Stomach (tissue), 19 donors: ENCODE measurements at places on chromosomes 11 and 22. TPM values are rescaled to one million over a fixed set of nuclear protein-coding genes. Genes with fewer than 3 reads are reported as not detected.

SLC25A1 gene
- 41.3 TPM for total RNA-seq

- no peak overlapping the region for H3K27ac ChIP-seq
- no peaks in the 10 kb centered on the region for H3K36me3 ChIP-seq
- no peaks in the 10 kb centered on the region for H3K27me3 ChIP-seq
- no peak overlapping the region for H3K4me3 ChIP-seq
- no peaks in the 10 kb centered on the region for H3K4me1 ChIP-seq
Measured at GRCh38 chr22:34429314-34429713, 509.0 kb upstream of the LARGE1 start.

DNA sequence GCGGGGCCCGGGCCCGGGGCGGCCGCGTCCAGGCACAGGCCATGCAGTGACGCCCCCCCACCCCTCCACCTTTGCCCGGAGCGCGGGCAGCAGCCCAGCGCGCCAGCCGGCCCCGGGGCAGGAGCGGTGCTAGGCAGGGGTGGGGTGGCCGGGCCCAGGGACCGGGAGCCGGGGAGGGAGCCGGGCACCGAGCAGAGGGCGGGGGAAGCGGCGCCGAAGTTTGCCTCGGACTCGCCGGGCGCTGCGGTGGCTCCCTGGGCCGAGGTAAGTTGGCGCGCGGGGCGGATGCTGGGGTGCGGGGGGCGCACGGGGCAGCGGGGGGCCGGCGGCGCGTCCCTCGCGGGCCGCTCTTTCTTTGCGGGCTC lies 332 bp downstream of the TEAD1 start:
- H3K36me3 ChIP-seq: no peaks in the 10 kb centered on the region
- H3K27ac ChIP-seq: peak overlapping the region; percentile 96
- H3K4me1 ChIP-seq: peaks cover 8% of the 10 kb centered on the region
- H3K27me3 ChIP-seq: no peaks in the 10 kb centered on the region
- peak; percentile 40 for DNase-seq

DNA sequence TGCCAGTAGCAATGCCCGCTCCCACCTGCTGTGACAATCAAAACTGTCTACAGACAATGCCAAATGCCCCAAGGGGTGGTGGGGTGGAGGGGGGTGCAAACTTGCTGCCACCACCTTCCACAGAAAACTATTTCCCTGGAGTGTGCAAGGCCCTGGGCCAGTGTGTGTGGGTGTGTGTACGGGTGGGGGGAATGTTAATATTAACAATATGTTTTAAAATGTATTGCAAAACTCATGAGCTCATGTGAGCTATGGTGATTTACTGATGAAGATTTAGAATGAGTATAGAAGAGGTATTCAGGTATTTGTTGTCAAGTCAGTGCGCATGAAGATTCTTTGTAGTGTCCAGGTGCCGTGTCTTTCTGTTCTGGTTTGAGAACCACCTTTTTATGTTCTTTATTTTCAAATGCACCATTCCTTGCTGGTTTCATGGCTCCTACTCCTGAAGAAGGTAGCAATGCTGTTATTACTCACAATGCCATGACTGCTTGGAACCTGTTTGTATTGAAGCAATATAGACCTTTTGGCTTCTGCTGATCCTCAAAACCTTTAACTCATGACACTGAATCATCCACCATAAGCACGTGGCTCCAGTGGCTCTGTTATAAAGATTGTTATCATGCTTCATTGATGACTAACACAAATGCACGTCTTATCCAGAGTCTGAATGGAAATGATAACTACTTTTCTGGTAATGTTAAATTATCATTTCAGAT lies 29.9 kb upstream of the AQP11 start:
- no peaks in the 10 kb centered on the region for H3K36me3 ChIP-seq
- no peaks in the 10 kb centered on the region for H3K4me1 ChIP-seq
- no peaks in the 10 kb centered on the region for H3K27me3 ChIP-seq
- DNase-seq: no peak

DNA sequence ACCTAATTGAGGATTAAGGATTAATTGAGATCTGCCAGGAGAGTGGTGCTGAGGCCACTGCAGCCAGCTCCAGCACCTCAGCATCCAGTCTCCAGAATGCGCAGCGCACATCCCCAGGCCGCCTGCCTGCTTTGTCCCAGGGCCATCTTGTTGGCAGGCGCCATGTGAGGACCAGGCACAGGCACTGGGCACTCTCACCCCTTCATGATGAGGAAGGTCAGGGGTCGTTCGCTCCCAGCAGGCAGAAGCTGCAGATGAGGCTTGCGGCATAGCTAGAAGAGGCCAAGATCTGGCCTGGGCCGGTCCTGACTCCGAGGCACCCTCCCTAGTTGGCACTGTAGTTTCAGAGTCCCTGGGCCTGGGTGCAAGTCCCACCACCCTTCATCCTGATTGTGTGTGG lies 6.4 kb downstream of the CABP2 start:
- H3K4me3 ChIP-seq: no peak overlapping the region
- peaks cover 53% of the 10 kb centered on the region for H3K27me3 ChIP-seq
- no peak overlapping the region for H3K27ac ChIP-seq
- no peaks in the 10 kb centered on the region for H3K36me3 ChIP-seq
- no peaks in the 10 kb centered on the region for H3K4me1 ChIP-seq

DNA sequence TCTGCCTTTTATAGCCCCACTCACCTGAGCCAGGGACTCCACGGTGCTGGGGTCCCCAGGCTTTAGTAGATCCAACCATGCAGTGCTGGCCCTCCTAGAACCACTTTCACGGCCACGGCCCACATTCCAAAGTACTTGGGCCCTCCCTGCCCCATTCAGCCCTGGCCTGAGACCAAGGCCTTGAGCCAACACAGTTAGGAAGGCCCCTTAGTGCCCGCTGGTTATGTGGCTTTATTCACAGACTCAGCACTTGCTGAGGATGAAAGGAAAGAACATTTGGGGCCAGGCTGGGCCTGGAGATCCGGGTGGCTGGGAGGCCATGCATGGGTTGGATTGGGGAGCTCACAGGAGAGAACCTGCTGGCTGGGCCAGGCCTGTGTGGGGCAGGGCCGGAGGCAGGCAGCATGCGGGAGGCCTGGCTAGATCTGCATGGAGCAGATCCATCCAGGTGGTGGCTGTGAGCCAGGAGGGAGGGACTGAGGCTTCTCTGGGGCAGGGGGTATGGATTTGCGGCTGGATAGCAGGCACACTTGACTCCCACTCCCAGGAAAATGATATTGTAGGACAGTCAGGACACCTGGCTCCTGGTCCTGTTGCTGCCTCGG lies 12.6 kb downstream of the CHRM1 start:
- H3K27ac ChIP-seq: no peak overlapping the region
- H3K4me1 ChIP-seq: peaks cover 18% of the 10 kb centered on the region
- no peaks in the 10 kb centered on the region for H3K27me3 ChIP-seq
- peak; percentile 48 for DNase-seq
- no peaks in the 10 kb centered on the region for H3K36me3 ChIP-seq
- H3K4me3 ChIP-seq: no peak overlapping the region

DNA sequence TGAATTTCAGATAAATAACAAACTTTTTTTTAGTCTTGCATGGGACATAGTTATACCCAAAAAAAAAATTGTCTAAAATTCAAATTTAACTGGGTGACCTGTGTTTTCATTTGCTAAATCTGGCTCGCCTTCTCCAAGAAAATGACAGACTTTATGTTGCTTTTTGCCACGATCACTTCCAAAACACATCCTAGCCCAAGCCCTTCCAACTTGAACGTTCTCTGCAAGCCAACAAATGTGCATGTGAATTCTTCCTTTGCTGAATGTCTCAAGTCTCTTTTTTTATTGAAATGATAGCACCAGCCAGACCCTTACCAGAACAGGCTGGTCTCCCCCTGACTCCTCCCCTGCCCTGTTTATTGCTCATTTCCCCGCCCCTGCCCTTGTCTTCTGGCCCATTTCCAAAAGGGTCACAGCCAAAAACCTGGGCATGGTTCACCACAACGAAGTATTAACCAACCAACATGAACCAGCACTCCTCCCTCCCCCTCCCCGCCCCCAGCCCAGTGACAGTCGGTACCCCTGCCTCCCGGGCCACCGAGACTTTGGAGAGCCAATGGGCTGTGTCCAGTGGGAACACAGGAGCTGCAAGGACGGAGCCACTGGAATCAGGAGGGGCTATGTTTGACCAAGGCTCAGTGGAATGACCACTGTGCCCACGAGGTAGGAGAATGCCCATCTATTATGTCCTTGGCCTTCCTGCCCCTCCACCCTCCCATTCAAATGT lies 63.2 kb downstream of the BTG4 start:
- no peak overlapping the region for H3K4me3 ChIP-seq
- no peak for DNase-seq
- H3K36me3 ChIP-seq: no peaks in the 10 kb centered on the region
- no peaks in the 10 kb centered on the region for H3K27me3 ChIP-seq
- peaks cover 16% of the 10 kb centered on the region for H3K4me1 ChIP-seq

DUSP8 gene
- total RNA-seq: 7.5 TPM

VPREB1 gene
- not detected for total RNA-seq

CFAP300 gene
- total RNA-seq: not detected

KRTAP5-9 gene
- total RNA-seq: not detected

DNA sequence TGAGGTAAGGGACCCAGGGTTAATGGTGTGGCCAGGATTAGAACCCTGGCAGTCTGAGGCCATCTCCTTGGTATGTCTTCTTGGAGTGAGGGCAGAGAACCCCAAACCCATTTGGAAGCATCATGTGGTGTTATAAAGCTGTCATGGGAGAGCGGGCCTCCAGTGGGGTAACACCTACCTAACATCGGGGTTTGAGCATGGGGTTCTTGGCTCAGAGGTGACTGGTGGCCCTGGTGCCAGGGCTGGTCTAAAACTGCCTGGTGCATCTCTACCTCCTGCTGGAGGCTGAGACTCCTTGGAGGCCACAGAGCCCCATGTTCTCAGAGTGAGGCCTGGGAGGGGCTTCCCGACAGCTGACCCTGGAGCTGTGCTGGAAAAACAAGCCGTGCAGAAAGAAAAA lies 4.5 kb downstream of the PRDM11 start:
- no peaks in the 10 kb centered on the region for H3K36me3 ChIP-seq
- no peaks in the 10 kb centered on the region for H3K27me3 ChIP-seq
- H3K4me1 ChIP-seq: peaks cover 74% of the 10 kb centered on the region
- no peak overlapping the region for H3K4me3 ChIP-seq
- DNase-seq: no peak

SYCE3 gene
- not detected for total RNA-seq

DNA sequence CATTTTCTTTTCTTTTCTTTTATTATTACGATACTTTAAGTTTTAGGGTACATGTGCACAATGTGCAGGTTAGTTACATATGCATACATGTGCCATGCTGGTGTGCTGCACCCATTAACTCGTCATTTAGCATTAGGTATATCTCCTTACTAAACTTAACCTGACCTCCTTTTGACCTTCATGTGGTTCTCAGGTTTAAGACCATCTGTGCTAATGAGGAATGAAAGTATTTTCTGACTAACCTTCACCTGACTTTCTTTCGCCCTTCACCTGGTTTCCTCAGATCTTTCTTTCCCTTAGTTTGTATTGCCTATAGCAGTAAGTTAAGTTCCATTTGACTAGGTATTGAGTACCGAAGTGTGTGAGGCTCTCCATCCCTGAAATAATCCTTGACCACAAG lies 6.5 kb downstream of the EXPH5 start:
- H3K4me1 ChIP-seq: no peaks in the 10 kb centered on the region
- H3K4me3 ChIP-seq: no peak overlapping the region
- H3K36me3 ChIP-seq: no peaks in the 10 kb centered on the region

GAB4 gene
- not detected for total RNA-seq

- H3K4me3 ChIP-seq: no peak overlapping the region
- H3K27ac ChIP-seq: peak overlapping the region; percentile 73
- no peaks in the 10 kb centered on the region for H3K27me3 ChIP-seq
- peaks cover 48% of the 10 kb centered on the region for H3K36me3 ChIP-seq
- H3K4me1 ChIP-seq: peaks cover 15% of the 10 kb centered on the region
- DNase-seq: peak; percentile 15
Measured at GRCh38 chr11:65446446-65447277, 24.1 kb downstream of the NEAT1 start.

C11orf16 gene
- total RNA-seq: not detected

- no peaks in the 10 kb centered on the region for H3K4me1 ChIP-seq
- no peak overlapping the region for H3K4me3 ChIP-seq
- peaks cover 15% of the 10 kb centered on the region for H3K27me3 ChIP-seq
- H3K36me3 ChIP-seq: no peaks in the 10 kb centered on the region
Measured at GRCh38 chr22:30829901-30830550, 135.4 kb downstream of the OSBP2 start.

- H3K4me3 ChIP-seq: peak overlapping the region; percentile 2
- H3K36me3 ChIP-seq: peaks cover 6% of the 10 kb centered on the region
- peak; percentile 93 for DNase-seq
- H3K27me3 ChIP-seq: no peaks in the 10 kb centered on the region
- peaks cover 61% of the 10 kb centered on the region for H3K4me1 ChIP-seq
Measured at GRCh38 chr22:45553351-45554039, 50.8 kb downstream of the FBLN1 start.

DNA sequence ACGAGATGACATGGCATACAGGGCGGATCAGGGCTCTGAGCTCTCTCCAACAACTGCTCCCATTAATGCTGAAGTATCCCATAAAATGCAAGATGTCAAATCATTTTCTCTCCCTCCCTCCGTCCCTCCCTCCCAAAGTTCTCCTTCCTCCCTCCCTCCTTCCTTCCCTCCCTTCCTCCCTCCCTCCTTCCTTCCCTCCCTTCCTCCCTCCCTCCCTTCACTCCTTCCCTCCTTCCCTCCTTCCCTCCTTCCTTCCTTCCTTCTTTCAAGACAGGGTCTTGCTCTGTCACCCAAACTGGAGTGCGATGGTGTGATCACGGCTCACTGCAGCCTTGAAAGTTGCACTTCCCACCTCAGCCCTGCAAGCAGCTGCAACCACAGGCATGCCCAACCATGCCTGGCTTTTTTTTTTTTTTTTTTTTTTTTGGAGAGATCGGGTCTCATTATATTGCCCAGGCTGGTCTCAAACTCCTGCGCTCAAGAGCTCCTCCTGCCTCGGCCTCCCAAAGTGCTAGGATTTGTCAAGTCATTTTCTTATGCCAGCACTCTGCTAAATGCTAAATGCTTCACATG lies 38.2 kb downstream of the TXN2 start:
- no peak for DNase-seq
- H3K36me3 ChIP-seq: no peaks in the 10 kb centered on the region
- no peaks in the 10 kb centered on the region for H3K27me3 ChIP-seq

DNA sequence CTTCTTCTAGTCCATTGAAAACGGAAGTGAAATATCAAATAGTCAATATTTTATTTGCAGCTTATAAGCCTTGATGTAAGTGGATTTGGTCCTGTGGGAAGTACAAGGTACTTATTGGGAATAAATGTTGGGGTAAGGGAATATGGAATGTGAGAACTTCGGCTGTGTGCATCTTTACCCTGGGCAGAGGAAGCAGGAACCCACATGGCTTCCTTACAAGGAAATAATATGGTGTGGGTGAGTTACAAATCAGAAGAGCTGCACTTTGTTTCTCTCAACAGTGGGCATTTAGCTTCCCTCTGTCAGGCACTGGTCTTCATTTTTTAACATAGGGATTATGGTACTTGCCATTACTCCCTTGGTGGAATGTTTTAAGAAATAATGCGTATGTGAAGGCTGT lies 77.9 kb downstream of the SCN3B start:
- no peak overlapping the region for H3K27ac ChIP-seq
- H3K4me3 ChIP-seq: no peak overlapping the region
- peaks cover 9% of the 10 kb centered on the region for H3K27me3 ChIP-seq
- peaks cover 12% of the 10 kb centered on the region for H3K4me1 ChIP-seq
- DNase-seq: no peak
